ENCODE measurements at places on chromosomes 2 and 18. TPM values are rescaled to one million over a fixed set of nuclear protein-coding genes. Genes with fewer than 3 reads are reported as not detected.

DNA sequence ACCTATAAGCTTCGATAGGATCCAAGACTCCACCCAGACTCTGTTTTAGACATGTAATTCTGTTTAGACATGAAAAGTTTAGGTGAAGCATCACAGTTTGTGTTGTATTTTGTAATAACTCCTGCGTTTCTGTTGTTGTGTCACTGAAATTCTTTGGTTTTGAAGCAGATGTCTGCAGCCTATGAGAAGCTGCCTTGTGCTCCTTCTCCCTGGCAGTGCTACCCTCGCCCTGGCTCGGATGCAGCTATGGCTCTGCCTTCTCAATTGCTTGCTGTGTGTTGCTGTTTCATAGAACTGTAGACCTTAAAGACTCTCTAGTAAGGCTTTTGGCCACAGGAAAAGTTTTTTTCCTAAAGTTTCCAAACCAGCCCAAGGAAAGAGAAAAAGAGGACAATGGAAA is 40.2 kb upstream of the ZNF638 start:
- no peak for DNase-seq
- H3K27me3 ChIP-seq = no peaks in the 10 kb centered on the region
- no peaks in the 10 kb centered on the region for H3K4me1 ChIP-seq
- H3K4me3 ChIP-seq = no peak overlapping the region
- no peaks in the 10 kb centered on the region for H3K36me3 ChIP-seq
- H3K27ac ChIP-seq = no peak overlapping the region

DNA sequence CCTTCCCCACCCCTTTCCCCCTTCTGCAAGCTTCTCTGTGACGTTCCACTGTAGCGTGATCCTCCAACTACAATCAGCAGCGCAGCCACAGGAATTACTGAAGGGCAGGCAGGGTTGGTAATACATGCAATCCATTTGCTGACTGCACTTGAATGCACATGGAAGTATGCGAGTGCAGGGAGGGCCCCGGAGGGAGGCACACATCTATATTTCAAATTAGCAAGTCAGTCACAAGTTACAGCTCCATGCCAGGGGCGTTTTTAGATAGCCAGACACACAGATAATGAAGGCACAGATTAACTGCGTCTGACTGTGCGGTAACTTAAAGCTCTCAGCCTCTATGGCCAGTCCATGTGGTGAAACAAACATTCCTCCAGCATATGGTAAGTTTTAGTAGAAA is 209.2 kb upstream of the GATA6 start:
- H3K4me1 ChIP-seq = no peaks in the 10 kb centered on the region
- H3K36me3 ChIP-seq = no peaks in the 10 kb centered on the region
- H3K4me3 ChIP-seq = no peak overlapping the region
- DNase-seq = no peak

DNA sequence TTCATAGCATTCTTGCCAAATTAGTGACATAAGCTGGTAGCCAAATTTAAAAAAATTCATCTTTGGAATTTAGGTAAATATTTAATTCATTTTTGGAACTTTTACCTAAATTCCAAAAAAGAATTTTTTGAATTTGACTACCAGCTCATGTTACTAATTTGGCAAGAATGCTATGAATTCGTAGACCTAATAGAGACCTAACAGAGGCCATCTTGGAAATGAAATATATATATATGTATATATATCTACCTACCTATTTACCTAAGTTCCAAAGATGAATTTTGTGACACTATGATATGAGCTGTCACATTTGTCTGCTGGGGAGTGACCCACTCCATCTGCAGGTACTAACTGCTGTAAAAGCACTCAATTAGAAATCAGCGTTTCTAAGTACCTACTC is 65.6 kb downstream of the MYOM1 start:
- H3K4me3 ChIP-seq = no peak overlapping the region
- no peak overlapping the region for H3K27ac ChIP-seq
- H3K4me1 ChIP-seq = peaks cover 41% of the 10 kb centered on the region
- H3K27me3 ChIP-seq = no peaks in the 10 kb centered on the region
- H3K36me3 ChIP-seq = peaks cover 4% of the 10 kb centered on the region
- DNase-seq = no peak

- DNase-seq = no peak
- H3K36me3 ChIP-seq = peaks cover 5% of the 10 kb centered on the region
- H3K4me1 ChIP-seq = peaks cover 38% of the 10 kb centered on the region
- H3K27me3 ChIP-seq = no peaks in the 10 kb centered on the region
- H3K27ac ChIP-seq = no peak overlapping the region
Measured at GRCh38 chr2:43201497-43201896, 24.9 kb downstream of the ZFP36L2 start.

DNA sequence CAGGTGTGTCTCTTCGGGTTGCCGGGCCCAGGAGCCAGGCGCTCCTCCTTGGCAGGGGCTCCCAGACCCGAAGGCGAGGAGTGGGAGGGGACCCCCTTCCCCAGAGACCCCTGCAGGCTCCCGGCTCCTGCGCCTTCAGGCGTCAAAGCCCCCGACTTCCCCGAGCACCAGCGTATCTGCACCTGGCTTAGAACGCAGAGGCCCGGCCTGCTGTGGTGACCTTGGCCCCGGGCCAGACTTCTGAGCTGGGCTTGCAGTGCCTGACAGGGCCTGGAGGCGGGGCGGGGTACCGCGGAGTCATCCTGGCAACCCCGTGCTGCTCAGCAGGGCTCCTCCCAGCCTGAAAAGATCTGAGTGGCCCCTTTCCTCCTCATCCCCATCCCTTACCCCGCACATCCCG is 27.0 kb downstream of the SKA1 start:
- no peaks in the 10 kb centered on the region for H3K36me3 ChIP-seq
- peak; percentile 69 for DNase-seq
- no peak overlapping the region for H3K4me3 ChIP-seq
- peaks cover 11% of the 10 kb centered on the region for H3K4me1 ChIP-seq
- peaks cover 15% of the 10 kb centered on the region for H3K27me3 ChIP-seq

GRCh38 chr2:213202011-213202410 is 50.6 kb upstream of the IKZF2 start:
- no peaks in the 10 kb centered on the region for H3K4me1 ChIP-seq
- no peak overlapping the region for H3K27ac ChIP-seq
- H3K4me3 ChIP-seq = no peak overlapping the region
- DNase-seq = no peak
- H3K36me3 ChIP-seq = no peaks in the 10 kb centered on the region

- H3K27me3 ChIP-seq = no peaks in the 10 kb centered on the region
- H3K27ac ChIP-seq = no peak overlapping the region
- no peak for DNase-seq
- no peaks in the 10 kb centered on the region for H3K4me1 ChIP-seq
- H3K4me3 ChIP-seq = no peak overlapping the region
Measured at GRCh38 chr18:78521136-78521535, 458.5 kb upstream of the SALL3 start.

DNA sequence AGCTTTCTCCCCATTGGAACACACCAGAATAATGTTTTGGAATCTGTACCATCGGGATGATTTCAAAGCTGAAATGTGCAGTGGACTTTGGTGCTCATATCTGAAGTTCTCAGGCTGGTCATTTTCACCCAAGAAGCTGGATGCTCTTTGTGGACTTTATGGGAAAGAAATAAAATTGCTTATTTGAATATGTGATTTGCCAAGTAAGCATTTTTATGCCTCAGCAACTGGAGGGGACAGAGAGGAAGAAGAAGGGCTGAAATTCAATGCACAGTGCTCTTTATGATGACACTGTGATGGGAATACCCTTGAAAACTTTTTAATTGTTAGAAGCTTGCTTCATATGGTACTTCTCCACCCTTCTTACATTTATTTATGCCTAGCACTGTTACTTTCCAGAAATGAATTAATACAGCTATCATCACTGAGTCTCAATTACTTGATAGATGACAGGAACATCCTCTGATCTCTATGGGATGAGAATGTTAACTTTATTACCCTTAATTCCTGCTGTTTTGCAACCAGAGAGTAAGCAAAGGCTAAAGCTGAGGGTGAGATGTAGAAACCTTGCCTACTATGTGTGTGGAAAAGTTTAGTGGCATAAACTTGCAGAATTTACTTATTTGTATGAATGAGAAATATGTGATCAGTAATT is 23.6 kb downstream of the SETBP1 start:
- no peak overlapping the region for H3K27ac ChIP-seq
- DNase-seq = no peak
- no peaks in the 10 kb centered on the region for H3K4me1 ChIP-seq
- no peaks in the 10 kb centered on the region for H3K27me3 ChIP-seq

DNA sequence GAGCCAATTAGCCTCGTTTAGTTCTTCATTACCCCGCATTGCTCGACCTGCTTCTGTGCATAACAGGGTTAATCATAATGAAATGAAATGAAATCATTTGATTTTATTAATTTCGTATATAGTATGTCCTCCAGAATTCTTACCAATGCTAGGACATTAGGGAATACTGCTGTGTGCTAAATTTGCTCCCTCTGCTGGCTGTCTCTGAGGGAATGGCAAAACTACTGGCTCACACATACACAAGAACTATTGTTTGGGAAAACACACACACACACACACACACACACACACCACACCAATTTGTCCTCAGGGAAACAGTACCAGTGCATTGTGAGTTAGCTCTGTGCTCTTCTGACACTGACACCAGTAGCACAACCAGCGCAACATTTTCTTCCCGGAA is 273.3 kb upstream of the TCF4 start:
- H3K4me3 ChIP-seq = no peak overlapping the region
- H3K27ac ChIP-seq = no peak overlapping the region
- DNase-seq = peak; percentile 29
- peaks cover 9% of the 10 kb centered on the region for H3K4me1 ChIP-seq
- H3K36me3 ChIP-seq = no peaks in the 10 kb centered on the region
- H3K27me3 ChIP-seq = peaks cover 8% of the 10 kb centered on the region

GRCh38 chr2:45806563-45807358 is 155.3 kb downstream of the PRKCE start:
- H3K4me3 ChIP-seq = no peak overlapping the region
- no peak overlapping the region for H3K27ac ChIP-seq

- no peaks in the 10 kb centered on the region for H3K36me3 ChIP-seq
- H3K27me3 ChIP-seq = no peaks in the 10 kb centered on the region
Measured at GRCh38 chr18:24023185-24023814, 8.7 kb downstream of the TTC39C start.

DNA sequence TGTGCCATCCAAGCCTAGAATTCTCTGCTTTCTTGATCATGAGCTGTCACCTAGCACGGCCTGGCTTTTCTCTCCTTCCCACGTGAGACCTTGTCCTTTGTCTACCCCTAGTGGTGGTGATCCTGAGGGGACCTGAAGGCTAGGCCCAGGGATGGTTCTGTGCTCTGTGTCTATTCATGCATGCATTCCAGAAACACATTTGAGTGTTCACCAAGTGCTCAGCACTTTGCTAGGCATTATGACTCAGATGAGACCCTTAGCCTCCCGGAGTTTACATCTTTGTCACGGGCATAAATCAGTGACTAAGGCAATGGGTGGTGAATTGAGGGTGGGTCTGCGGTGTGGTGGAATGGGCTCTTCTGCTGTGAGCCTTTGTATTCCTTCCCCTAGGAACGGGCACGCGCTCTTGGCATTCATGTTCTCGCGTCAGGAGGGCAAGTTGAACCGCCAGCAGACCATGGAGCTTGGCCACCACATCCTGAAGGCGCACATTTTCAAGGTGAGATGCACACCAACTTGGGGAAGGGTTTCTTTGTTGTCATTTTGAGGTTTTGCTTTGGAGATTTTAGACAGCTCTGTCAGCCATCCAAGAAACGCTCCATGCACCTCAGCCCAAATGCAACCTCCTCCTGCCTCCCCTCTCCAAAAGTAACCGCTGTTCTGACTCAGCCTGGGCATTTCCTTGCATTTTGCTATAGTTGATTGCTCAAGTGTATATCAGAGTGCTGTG is 100.9 kb downstream of the WDSUB1 start:
- no peak overlapping the region for H3K4me3 ChIP-seq
- H3K36me3 ChIP-seq = peaks cover 24% of the 10 kb centered on the region
- DNase-seq = peak; percentile 19
- H3K27ac ChIP-seq = no peak overlapping the region

DNA sequence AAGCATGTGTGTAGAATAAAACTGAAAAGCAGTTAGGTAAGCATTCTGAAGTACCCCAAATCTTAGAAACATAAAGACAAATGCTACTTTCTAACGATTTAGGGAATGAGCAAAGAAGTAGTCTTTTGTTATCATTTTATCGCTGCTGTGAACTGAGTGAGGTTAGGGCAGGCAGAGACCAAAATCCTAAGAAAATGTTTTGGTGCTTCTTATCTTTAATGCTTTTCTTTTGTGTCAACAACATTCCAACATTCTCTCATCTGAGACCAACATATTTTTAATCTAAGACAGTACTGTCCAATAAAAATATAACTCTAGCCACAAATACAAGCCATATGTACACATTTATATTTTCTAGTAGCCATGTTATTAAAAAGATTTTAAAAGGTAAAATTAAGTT is 789.4 kb upstream of the PIK3C3 start:
- H3K27me3 ChIP-seq = no peaks in the 10 kb centered on the region
- H3K4me1 ChIP-seq = no peaks in the 10 kb centered on the region
- H3K27ac ChIP-seq = no peak overlapping the region
- H3K4me3 ChIP-seq = no peak overlapping the region

- peaks cover 6% of the 10 kb centered on the region for H3K36me3 ChIP-seq
- peaks cover 21% of the 10 kb centered on the region for H3K4me1 ChIP-seq
- no peak overlapping the region for H3K27ac ChIP-seq
- H3K4me3 ChIP-seq = no peak overlapping the region
Measured at GRCh38 chr18:46716336-46716735, 40.5 kb downstream of the ST8SIA5 start.

DNA sequence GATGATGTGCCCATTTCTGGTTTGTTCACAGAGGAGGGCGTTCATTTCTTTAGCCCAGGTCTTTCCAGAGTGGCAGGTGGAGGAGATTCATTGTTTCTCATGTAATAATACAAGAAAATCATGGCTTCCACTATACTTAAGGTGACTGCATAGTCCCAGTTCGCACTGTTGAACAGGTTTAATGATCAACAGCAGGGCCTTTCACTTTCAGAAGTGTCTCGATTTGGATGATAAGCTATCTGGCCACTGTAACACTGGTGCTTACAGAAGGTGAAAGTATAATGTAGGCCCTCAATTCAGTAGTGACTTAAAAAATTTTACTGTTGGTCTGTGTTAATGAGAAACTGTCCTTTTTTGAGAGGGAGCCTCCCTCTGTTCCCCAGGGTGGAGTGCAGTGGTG is 1.4 kb downstream of the RMC1 start:
- DNase-seq = no peak
- H3K36me3 ChIP-seq = peaks cover 32% of the 10 kb centered on the region
- H3K4me1 ChIP-seq = peaks cover 17% of the 10 kb centered on the region
- peak overlapping the region; percentile 96 for H3K4me3 ChIP-seq
- no peak overlapping the region for H3K27ac ChIP-seq
- H3K27me3 ChIP-seq = no peaks in the 10 kb centered on the region

The DLX1 gene
- total RNA-seq = not detected

The ABCG8 gene
- 1.6 TPM for total RNA-seq

The DNAH7 gene
- total RNA-seq = 2.5 TPM

The GALR1 gene
- total RNA-seq = not detected

The LRATD1 gene
- 14.2 TPM for total RNA-seq

The REG1B gene
- not detected for total RNA-seq

The GTF2A1L gene
- not detected for total RNA-seq

The ZNF385B gene
- 0.86 TPM for total RNA-seq

The ZSWIM2 gene
- not detected for total RNA-seq

All from Calu3 (cell line).